MCF 10A (cell line): ENCODE measurements at places on chromosomes 11 and 22. TPM values are rescaled to one million over a fixed set of nuclear protein-coding genes. Genes with fewer than 3 reads are reported as not detected.
A peak's percentile ranks its signal among the peaks of the same experiment; 100 is the strongest.

The NAGA gene
- 8.0 and 9.1 TPM in 2 replicates for total RNA-seq

The NLRP10 gene
- total RNA-seq = 0.42 and 1.3 TPM in 2 replicates

The CAPRIN1 gene
- 190 and 219 TPM in 2 replicates for total RNA-seq

The TMEM191C gene
- total RNA-seq = 0.75 and 1.4 TPM in 2 replicates

The RASL10A gene
- total RNA-seq = 0.52 and 0.82 TPM in 2 replicates

The ZNF214 gene
- total RNA-seq = 3.1 and 4.2 TPM in 2 replicates

The INS gene
- not detected in 2 replicates for total RNA-seq

The PHOX2A gene
- total RNA-seq = not detected in 2 replicates

The PNPLA5 gene
- not detected in 2 replicates for total RNA-seq

- peak; percentile 88 for DNase-seq
- H3K36me3 ChIP-seq = no peaks in the 10 kb centered on the region
- H3K27ac ChIP-seq = no peak overlapping the region
- no peaks in the 10 kb centered on the region for H3K27me3 ChIP-seq
- H3K4me3 ChIP-seq = no peak overlapping the region
- no peaks in the 10 kb centered on the region for H3K4me1 ChIP-seq
These were observed 35.8 kb upstream of the FCHSD2 start for GRCh38 chr11:73177778-73178539.

GRCh38 chr11:61509043-61510029 is 787 bp downstream of the LRRC10B start:
- H3K4me3 ChIP-seq = no peak overlapping the region
- H3K4me1 ChIP-seq = no peaks in the 10 kb centered on the region
- no peak for DNase-seq
- H3K36me3 ChIP-seq = no peaks in the 10 kb centered on the region
- H3K27me3 ChIP-seq = peaks cover 8% of the 10 kb centered on the region

GRCh38 chr11:46345131-46345597 is 2.1 kb upstream of the DGKZ start:
- peak; percentile 49 for DNase-seq
- peaks cover 32% of the 10 kb centered on the region for H3K4me1 ChIP-seq
- no peaks in the 10 kb centered on the region for H3K27me3 ChIP-seq
- peak overlapping the region; percentile 9 for H3K27ac ChIP-seq
- peak overlapping the region; percentile 47 for H3K4me3 ChIP-seq
- peaks cover 6% of the 10 kb centered on the region for H3K36me3 ChIP-seq

DNA sequence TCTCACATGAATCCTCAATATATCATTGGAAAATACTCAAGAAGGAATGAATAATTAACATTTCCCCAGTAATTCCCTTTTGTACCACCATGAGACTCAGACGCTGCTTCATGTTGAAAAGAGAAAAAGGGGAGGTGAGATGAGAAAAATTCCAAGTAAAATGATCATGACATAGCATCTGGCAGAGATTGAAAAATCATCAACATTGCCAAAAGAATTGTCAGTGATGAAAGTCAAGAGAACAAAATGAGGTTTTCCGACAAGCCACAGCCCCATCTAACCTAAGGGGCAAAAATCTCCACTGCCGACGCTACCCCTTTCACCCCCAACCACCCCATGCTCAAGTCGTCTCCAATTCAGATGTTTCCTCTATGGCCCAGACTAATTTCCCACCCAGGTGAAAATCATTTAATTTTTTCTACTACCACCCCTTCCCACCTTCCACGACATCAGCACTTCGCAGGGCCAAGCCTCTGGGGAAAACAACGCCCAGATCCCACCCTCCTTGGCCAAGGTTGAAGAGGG is 1.2 kb downstream of the RAB6A start:
- H3K4me3 ChIP-seq = peak overlapping the region; percentile 98
- DNase-seq = peak; percentile 27
- H3K27me3 ChIP-seq = no peaks in the 10 kb centered on the region
- peaks cover 13% of the 10 kb centered on the region for H3K4me1 ChIP-seq
- H3K27ac ChIP-seq = peak overlapping the region; percentile 97

GRCh38 chr11:105315287-105315686 is 175.7 kb upstream of the CARD18 start:
- H3K36me3 ChIP-seq = no peaks in the 10 kb centered on the region
- H3K4me1 ChIP-seq = no peaks in the 10 kb centered on the region
- DNase-seq = peak; percentile 6
- H3K4me3 ChIP-seq = no peak overlapping the region
- H3K27ac ChIP-seq = no peak overlapping the region

- no peaks in the 10 kb centered on the region for H3K27me3 ChIP-seq
- no peak overlapping the region for H3K27ac ChIP-seq
- no peak for DNase-seq
These were observed 678.1 kb upstream of the KIRREL3 start for GRCh38 chr11:127678631-127679030.

GRCh38 chr11:83092488-83093384 is 21.0 kb upstream of the RAB30 start:
- no peak overlapping the region for H3K4me3 ChIP-seq
- peak overlapping the region; percentile 84 for H3K27ac ChIP-seq
- peaks cover 11% of the 10 kb centered on the region for H3K36me3 ChIP-seq
- peaks cover 9% of the 10 kb centered on the region for H3K4me1 ChIP-seq
- H3K27me3 ChIP-seq = no peaks in the 10 kb centered on the region

GRCh38 chr22:16961477-16962186 is 46.4 kb downstream of the GAB4 start:
- no peaks in the 10 kb centered on the region for H3K4me1 ChIP-seq
- no peaks in the 10 kb centered on the region for H3K27me3 ChIP-seq
- H3K27ac ChIP-seq = no peak overlapping the region
- no peak overlapping the region for H3K4me3 ChIP-seq
- no peak for DNase-seq

DNA sequence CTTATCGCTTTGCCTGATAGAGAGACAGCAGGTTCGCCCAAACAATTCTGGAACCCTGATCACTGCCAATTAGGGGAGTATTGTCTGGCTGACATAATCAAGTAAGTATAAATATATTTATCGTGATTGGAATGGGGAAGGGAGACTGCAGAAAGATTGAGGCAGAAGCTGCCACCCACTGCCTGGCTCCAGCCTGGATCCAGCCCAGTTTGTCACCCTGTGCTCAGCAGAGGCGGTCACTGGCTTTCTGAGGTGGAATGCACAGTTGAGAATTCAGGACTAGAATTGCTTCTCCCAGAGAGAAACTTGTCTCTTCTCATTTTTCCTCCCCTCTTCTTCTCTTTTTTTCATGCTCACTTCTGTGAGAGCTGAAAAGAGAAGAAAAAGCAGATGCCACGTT is 25.9 kb downstream of the GRAP2 start:
- H3K36me3 ChIP-seq = no peaks in the 10 kb centered on the region
- H3K4me1 ChIP-seq = no peaks in the 10 kb centered on the region
- peaks cover 13% of the 10 kb centered on the region for H3K27me3 ChIP-seq
- no peak overlapping the region for H3K27ac ChIP-seq
- DNase-seq = no peak

- no peaks in the 10 kb centered on the region for H3K36me3 ChIP-seq
- no peak overlapping the region for H3K4me3 ChIP-seq
- no peak overlapping the region for H3K27ac ChIP-seq
- no peak for DNase-seq
- peaks cover under 1% of the 10 kb centered on the region for H3K27me3 ChIP-seq
These were observed 629.0 kb downstream of the TBC1D22A start for GRCh38 chr22:47391169-47392053.

GRCh38 chr11:45097721-45098493 is 48.5 kb upstream of the PRDM11 start:
- peak; percentile 80 for DNase-seq
- no peak overlapping the region for H3K27ac ChIP-seq
- H3K27me3 ChIP-seq = no peaks in the 10 kb centered on the region

- DNase-seq = peak; percentile 52
- peak overlapping the region; percentile 84 for H3K4me3 ChIP-seq
- no peaks in the 10 kb centered on the region for H3K27me3 ChIP-seq
- H3K36me3 ChIP-seq = peaks cover 36% of the 10 kb centered on the region
- H3K27ac ChIP-seq = peak overlapping the region; percentile 79
These were observed 4.3 kb downstream of the ATL3 start for GRCh38 chr11:63666874-63667273.

- DNase-seq = peak; percentile 56
- H3K27ac ChIP-seq = no peak overlapping the region
- peaks cover 54% of the 10 kb centered on the region for H3K36me3 ChIP-seq
- H3K4me3 ChIP-seq = peak overlapping the region; percentile 31
These were observed 4.1 kb upstream of the MAPK11 start for GRCh38 chr22:50274311-50274710.

DNA sequence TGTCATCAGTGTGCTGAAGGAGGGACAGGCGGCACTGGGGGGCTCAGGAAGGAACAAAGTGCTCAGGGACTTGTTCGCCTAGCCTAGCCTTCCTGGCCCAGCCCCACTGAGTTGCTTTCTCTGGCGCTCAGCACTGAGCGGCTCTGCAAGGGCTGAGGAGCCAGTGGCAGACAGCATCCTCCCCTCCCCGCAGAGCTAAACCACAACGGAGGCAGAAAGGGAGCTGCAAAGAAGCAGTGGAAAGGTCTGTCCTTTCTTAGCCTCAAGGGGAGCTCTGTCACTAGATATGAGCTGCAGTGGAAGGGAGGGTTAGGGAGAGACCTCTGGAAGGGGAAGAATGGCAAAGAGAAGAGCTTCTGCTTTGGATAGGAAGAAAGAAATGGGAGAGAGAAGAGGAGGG is 89.7 kb upstream of the PHOX2A start:
- no peaks in the 10 kb centered on the region for H3K27me3 ChIP-seq
- no peak for DNase-seq
- H3K36me3 ChIP-seq = peaks cover 5% of the 10 kb centered on the region
- H3K27ac ChIP-seq = no peak overlapping the region
- H3K4me3 ChIP-seq = no peak overlapping the region

- H3K4me1 ChIP-seq = peaks cover 43% of the 10 kb centered on the region
- H3K27me3 ChIP-seq = no peaks in the 10 kb centered on the region
- peak overlapping the region; percentile 65 for H3K27ac ChIP-seq
- DNase-seq = no peak
- no peaks in the 10 kb centered on the region for H3K36me3 ChIP-seq
These were observed 129.0 kb upstream of the TEAD1 start for GRCh38 chr11:12544986-12545775.

DNA sequence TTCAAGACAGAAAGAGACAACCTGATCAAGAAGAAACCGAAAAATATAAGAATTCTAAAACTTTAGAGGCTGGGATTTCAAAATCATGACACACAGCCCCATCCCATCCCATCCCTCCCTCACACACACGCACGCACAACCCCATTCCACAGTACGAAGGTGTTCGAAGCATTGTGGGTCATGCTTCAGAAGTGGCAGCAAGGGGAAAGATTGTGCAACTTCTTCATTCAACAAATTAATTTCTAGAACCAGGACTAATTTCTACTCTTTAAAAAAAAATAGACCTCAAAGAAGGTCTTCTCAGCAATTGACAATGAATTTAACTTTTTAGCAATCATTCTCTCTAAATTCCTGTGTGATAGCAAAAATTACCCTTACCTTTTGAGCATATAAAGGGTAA is 867 bp downstream of the SPA17 start:
- H3K36me3 ChIP-seq = no peaks in the 10 kb centered on the region
- H3K4me1 ChIP-seq = peaks cover 12% of the 10 kb centered on the region
- H3K27me3 ChIP-seq = no peaks in the 10 kb centered on the region
- H3K4me3 ChIP-seq = peak overlapping the region; percentile 88
- DNase-seq = no peak

DNA sequence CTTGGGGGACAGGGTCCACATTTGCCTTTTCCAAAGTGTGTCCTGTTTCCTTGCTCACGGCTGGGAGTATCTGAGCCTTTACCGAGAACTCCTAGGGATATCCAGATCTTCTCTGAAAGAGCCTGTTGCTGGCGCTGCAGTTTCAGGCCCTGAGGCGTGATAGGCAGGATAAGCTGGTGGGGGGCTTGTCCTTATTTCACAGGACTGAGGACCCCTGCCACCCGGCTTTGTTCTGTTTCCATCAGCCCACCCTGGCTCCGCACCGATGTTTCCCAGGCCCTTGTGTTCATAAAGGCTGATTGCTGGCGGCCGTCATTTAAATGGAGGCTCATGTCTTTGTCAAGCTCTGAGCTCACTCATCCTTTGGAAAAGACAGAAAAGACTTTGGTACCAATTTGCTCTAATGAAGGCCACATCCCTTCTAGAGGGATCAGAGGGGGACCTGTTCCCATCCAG is 9.4 kb upstream of the NPTXR start:
- peaks cover 7% of the 10 kb centered on the region for H3K4me1 ChIP-seq
- DNase-seq = no peak
- no peak overlapping the region for H3K4me3 ChIP-seq
- H3K27ac ChIP-seq = no peak overlapping the region
- H3K36me3 ChIP-seq = no peaks in the 10 kb centered on the region

- H3K27ac ChIP-seq = peak overlapping the region; percentile 33
- no peaks in the 10 kb centered on the region for H3K27me3 ChIP-seq
- DNase-seq = no peak
- H3K4me1 ChIP-seq = peaks cover 4% of the 10 kb centered on the region
- H3K4me3 ChIP-seq = no peak overlapping the region
These were observed 10.6 kb downstream of the SELENOM start for GRCh38 chr22:31096657-31097279.

- no peak overlapping the region for H3K4me3 ChIP-seq
- H3K27me3 ChIP-seq = no peaks in the 10 kb centered on the region
- peak overlapping the region; percentile 36 for H3K27ac ChIP-seq
- H3K36me3 ChIP-seq = no peaks in the 10 kb centered on the region
These were observed 13.8 kb downstream of the FADS2 start for GRCh38 chr11:61841636-61842527.

DNA sequence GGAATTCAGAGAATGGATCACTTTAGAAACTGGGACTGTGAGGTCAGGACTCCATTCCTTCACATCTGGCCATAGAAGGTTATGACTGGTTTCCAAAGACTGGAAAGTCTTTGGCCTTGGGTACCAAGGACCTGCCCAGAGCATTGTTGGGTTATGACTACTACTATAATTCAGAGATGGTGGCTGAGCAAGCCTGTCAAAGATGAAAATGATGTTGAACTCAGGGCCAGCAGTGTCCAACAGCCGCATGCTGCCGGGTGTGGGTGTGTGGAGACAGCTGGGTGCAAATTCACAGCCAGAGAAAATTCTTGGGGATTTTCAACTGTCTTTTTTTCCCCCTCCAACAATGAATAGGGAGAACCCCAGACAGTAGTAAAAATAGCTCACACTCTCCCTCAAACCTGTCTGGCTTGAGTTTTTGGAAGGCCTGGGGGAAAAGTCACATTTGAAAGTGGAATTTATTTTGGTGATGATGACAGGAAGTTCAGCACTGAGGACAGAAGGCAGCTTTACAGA is 166.8 kb upstream of the NCAM1 start:
- H3K27ac ChIP-seq = no peak overlapping the region
- DNase-seq = no peak
- no peaks in the 10 kb centered on the region for H3K4me1 ChIP-seq
- H3K36me3 ChIP-seq = no peaks in the 10 kb centered on the region
- H3K27me3 ChIP-seq = no peaks in the 10 kb centered on the region

DNA sequence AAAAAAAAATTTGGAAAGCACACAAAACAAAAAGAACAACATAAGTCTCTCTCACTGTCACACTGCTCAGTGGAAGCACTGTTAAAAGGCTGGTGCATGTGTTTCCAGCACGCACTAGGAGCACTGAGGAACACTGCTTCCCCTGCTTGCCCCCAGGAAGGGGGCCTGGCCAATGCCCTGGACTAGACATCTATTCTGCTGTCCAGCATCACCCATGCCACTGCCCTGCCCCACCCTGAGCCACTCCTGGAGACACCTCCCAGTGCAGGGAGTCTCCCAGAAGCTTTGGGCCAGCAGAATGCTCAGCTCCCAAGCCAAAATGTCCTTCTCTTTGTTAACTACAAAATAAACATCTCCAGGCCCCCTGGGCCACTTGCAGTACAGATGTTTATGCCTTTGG is 49.7 kb upstream of the EMID1 start:
- H3K27ac ChIP-seq = no peak overlapping the region
- no peak overlapping the region for H3K4me3 ChIP-seq
- peaks cover 15% of the 10 kb centered on the region for H3K27me3 ChIP-seq
- no peaks in the 10 kb centered on the region for H3K36me3 ChIP-seq

- H3K27me3 ChIP-seq = peaks cover 46% of the 10 kb centered on the region
- H3K4me3 ChIP-seq = no peak overlapping the region
- no peak for DNase-seq
- H3K36me3 ChIP-seq = peaks cover 5% of the 10 kb centered on the region
- no peak overlapping the region for H3K27ac ChIP-seq
These were observed 21.9 kb downstream of the OTOG start for GRCh38 chr11:17568944-17569343.
